ENCODE measurements at places on chromosomes 6 and 20.

DNA sequence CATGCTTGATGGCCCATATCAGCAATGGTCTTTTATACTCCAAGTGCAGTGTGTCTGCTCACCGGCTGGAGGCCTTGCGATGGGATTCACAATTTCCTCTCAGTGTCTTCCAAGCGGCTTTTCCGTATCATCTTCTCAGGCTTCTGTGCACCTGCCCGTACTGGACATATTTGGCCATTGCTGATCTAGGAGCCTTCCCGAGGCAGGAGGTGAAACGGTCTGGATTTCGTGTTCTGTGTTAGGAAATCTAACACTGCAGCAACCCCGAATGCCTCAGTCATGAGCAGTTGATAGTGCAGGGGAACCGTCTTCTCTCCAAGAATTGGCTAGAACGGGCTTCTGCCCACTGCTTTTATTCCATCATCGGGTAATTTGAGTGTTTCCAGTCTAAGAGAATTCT lies 60.5 kb downstream of the PPP1R14C start:
- no peak for DNase-seq

- no peak for DNase-seq
Observed at GRCh38 chr6:161001421-161001820, 9.9 kb downstream of the MAP3K4 start.

GRCh38 chr20:40196846-40197436 lies 492.1 kb downstream of the MAFB start:
- no peak for DNase-seq

GRCh38 chr6:14398953-14399352 lies 281.4 kb downstream of the CD83 start:
- DNase-seq = no peak

DNA sequence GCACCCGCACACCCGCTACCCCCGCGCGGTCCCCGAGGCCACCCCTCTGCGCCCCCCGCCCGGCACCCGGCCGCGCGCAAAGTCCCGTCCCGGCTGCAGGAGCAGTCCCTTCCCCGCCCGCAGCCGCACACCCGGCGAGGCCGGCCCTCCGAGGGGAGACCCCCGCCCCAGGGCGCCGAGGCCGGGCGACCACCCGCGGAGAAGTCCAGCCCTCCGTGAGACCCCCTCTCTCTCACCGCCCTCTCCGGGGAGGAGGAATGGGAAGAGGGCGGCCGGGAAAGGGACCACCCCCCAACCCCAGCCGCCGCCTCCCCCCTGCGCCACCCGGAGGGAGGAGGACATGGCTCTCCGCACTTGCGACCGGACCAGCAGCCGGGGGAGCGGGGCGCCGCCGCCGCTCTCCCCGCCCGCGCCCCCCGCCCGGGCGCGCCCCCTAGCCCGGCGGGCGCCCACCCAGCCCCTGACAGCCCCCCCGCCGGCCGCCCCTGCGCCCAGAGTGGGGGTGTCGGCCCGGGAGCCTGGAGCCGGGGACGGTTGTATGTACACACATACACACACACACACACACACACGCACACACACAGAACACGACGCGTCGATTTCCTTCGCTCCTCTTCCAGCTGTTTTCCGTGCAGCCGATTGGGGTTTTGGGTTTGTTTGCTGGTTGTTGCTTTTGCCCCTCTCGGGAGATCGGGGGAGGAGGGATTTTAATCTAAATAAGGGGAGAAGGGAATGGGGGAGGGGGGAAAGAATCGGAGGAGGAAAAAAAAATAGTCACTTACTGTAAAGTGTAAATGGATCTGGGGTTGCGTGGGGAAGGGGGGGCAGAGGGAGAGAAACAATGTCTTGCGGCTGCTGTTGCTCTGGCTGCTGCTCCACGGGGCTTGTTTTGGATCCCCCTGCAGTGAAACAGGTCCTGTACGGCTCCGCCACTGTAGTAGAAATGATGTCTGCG lies at the start of gene ATXN1:
Gene ATXN1 (minus strand): TSS at position 945 of the 955 bp plus-strand sequence.
- DNase-seq = no peak

DNA sequence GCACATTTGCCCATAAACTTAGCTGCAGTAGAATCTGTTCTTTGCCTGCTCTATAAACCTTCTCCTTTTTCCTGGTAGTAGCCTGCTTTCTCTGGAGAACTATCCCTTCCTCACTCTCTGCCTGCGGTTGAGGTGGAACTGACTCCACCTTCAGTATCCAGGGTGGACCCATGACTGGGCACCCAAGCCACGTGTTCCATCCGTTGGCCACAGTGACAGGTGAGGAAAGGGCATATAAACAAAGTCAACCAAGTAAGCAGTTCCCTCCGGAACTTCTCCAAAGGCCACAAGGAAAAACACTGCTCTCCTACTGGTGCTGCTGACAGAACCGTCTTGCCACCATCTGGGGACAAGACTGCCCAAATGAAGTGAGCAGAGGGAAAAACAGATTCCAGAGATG lies 218.8 kb downstream of the TFAP2A start:
- DNase-seq = no peak

All from KG1 (cell line).